Pancreas (tissue), 10 donors: ENCODE measurements at places on chromosomes 16 and 17. TPM values are rescaled to one million over a fixed set of nuclear protein-coding genes. Genes with fewer than 3 reads are reported as not detected.
A peak's percentile ranks its signal among the peaks of the same experiment; 100 is the strongest.

- H3K27me3 ChIP-seq: no peaks in the 10 kb centered on the region
- no peaks in the 10 kb centered on the region for H3K36me3 ChIP-seq
Observed at GRCh38 chr17:22703204-22703603, 1010.9 kb downstream of the KCNJ18 start.

DNA sequence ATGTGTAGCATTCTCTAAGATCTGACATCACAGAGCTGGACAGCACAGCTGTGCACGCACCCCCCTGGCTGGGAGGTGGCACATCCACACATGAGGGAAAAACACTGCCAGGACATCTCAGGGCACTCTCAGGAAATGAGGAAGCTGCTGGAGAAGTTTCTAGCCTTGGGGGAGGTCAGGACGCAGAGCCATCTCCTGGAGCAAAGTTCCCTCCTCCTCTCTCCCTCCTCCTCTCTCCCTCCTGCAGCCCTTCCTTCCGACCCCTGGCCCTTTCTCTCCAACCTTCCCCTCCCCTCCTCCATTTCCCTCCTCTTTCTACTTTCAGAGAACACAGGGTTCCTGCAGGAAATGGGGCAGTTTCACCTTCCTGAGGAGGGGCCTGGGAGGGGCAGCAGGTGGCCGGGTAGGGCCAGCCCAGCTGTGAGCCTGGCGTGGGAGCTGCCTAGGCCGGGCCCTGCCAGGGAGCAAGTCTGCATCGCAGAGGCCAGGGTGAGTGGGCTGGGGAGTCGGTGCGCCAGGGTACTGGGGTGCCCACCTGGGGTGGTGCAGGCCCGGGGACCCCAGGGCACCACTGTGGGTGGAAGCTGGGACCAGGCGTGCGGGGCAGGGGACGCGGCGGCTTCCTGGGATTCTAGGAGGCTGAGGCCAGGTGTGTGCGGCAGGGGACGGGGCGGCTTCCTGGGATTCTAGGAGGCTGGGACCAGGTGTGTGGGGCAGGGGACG, at the start of gene DPEP1:
DPEP1 (plus strand) TSS at position 412 of the 723 bp plus-strand sequence. CDS start 16,769 bp downstream, outside the sequence.
- H3K4me3 ChIP-seq: peak within 1 kb of the TSS; percentile 52
- H3K4me1 ChIP-seq: peaks cover 3% of the 10 kb centered on the region
- H3K27ac ChIP-seq: peak within 1 kb of the TSS; percentile 64
- peak; percentile 82 for DNase-seq
- no peaks in the 10 kb centered on the region for H3K36me3 ChIP-seq
- no peaks in the 10 kb centered on the region for H3K27me3 ChIP-seq

DNA sequence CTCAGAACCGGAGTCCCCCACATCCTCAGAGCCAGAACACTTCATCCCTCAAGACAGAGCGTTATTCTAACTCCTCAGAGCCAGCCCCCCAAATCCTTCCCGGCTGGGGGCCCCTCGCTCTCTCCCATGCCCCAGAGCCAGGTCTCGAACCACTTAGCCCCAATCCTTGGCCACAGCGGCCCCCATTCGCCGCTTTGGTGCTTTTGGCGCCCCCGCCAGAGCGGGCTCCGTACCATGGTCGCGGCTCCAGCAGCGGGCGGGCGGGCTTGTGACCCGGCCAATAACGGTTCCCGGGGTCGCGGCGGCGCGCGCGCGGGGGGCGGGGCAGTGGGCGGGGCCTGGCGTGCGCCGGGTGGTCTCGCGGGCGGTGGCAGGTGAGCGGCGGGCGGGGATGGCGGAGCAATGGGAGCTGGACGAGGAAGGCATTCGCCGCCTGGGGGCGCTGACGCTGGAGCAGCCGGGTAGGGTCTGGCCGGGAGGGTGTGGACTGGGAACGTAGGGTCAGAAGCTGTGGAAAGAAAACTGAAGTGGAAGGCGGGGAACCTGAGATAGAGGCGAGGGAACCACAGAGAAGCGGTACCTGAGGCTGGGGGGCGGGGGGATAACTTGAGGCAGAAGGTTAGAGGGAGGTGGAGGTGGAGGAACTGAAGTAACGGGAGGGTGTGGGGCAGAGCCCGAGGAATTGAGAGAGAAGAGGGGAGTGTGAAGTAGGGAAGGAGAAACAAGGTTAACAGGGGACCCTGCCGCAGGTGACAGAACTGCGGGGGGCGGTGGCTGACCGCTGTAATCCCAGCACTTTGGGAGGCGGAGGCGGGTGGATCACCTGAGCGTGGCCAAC, at the start of the genes KCTD19 and LRRC36:
KCTD19 (minus strand) TSS at position 270 of the 838 bp plus-strand sequence; CDS start at position 236, 34 bp downstream.
LRRC36 (plus strand) TSS at position 344 of the 838 bp plus-strand sequence; CDS start at position 392, 48 bp downstream.
- no peak within 1 kb of the TSS for H3K27ac ChIP-seq
- H3K4me3 ChIP-seq: peak within 1 kb of the TSS; percentile 43
- H3K27me3 ChIP-seq: no peaks in the 10 kb centered on the region
- H3K36me3 ChIP-seq: no peaks in the 10 kb centered on the region
- no peaks in the 10 kb centered on the region for H3K4me1 ChIP-seq

Gene KRT16
- 0.32 TPM for total RNA-seq

GRCh38 chr17:42818379-42818778, 5.7 kb downstream of the BECN1 start:
- no peaks in the 10 kb centered on the region for H3K36me3 ChIP-seq
- H3K27ac ChIP-seq: no peak overlapping the region
- H3K4me3 ChIP-seq: no peak overlapping the region
- H3K4me1 ChIP-seq: no peaks in the 10 kb centered on the region
